ENCODE measurements at places on chromosomes 6 and 20.

DNA sequence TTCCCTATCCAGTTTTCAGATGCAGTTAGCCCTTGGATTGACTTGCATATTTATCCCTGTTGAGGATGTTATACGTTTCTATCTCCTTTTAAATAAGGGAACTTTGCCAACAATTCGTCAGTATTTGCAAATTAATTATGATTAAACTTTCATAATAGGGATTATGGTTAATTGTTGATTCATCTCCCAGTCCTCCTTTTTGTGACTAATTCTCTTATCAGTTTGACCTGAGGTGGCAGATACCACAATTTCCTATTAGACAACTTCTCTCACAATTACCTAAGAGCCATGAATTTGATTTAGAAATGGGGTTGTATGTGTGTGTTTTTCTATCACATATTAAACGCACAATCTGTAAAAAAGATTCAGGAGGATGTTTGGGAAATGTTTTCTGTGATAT lies 172.9 kb downstream of the LAMA2 start:
- peaks cover 6% of the 10 kb centered on the region for H3K36me3 ChIP-seq
- no peaks in the 10 kb centered on the region for H3K4me1 ChIP-seq
- H3K27ac ChIP-seq = no peak overlapping the region
- no peak overlapping the region for H3K4me3 ChIP-seq
- no peak for DNase-seq
- no peaks in the 10 kb centered on the region for H3K27me3 ChIP-seq

DNA sequence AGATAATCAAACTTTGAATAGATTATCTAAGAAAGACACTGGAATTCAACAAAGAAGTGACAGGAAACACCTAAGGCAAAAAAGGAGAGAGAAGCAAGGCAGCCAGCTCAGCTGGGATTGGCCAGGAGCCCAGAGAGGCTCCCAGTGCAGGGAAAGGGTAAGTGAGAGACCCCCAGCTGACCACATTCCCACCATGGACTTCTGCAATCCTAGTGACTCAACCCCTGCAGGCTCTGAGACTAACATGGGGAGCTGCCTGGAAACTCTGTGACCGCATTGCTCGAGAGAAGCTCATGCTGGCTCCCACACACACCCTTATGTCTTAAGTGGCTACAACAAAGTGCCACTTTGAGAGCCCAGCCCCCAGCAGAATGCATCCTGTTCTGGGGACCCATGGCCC lies 215.1 kb downstream of the PACRG start:
- no peaks in the 10 kb centered on the region for H3K4me1 ChIP-seq
- no peaks in the 10 kb centered on the region for H3K36me3 ChIP-seq
- H3K27me3 ChIP-seq = no peaks in the 10 kb centered on the region
- DNase-seq = no peak
- no peak overlapping the region for H3K4me3 ChIP-seq

- no peaks in the 10 kb centered on the region for H3K36me3 ChIP-seq
- H3K4me1 ChIP-seq = no peaks in the 10 kb centered on the region
- H3K27ac ChIP-seq = no peak overlapping the region
- H3K4me3 ChIP-seq = no peak overlapping the region
- no peak for DNase-seq
These were observed 46.2 kb upstream of the GGTLC1 start for GRCh38 chr20:24034820-24035219.

GRCh38 chr6:152682141-152682540 lies 15.6 kb upstream of the MYCT1 start:
- no peak overlapping the region for H3K4me3 ChIP-seq
- no peak for DNase-seq
- no peaks in the 10 kb centered on the region for H3K4me1 ChIP-seq
- no peaks in the 10 kb centered on the region for H3K27me3 ChIP-seq
- no peaks in the 10 kb centered on the region for H3K36me3 ChIP-seq

GRCh38 chr6:133956416-133957049 lies 3.5 kb downstream of the TBPL1 start:
- DNase-seq = no peak
- H3K27ac ChIP-seq = no peak overlapping the region
- no peak overlapping the region for H3K4me3 ChIP-seq

DNA sequence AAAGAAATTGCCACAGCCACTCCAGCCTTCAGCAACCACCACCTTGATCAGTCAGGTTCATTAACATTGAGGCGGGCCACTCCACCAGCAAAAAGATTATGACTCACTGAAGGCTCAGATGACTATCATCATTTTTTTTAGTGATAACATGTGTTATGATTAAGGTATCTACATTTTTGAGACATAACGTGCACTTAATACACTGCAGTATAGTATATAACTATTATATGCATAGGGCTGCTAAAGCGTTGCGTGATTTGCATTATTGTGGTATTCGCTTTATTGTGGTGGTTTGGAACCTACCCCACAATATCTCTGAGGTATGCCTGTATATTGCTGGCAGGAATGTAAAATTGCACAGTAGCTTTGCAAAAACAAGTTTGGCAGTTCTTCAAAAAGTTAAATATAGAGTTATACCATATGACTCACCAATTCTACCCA lies 6.8 kb upstream of the RIPK1 start:
- H3K4me3 ChIP-seq = no peak overlapping the region
- no peaks in the 10 kb centered on the region for H3K36me3 ChIP-seq
- no peak for DNase-seq
- no peaks in the 10 kb centered on the region for H3K4me1 ChIP-seq
- H3K27ac ChIP-seq = no peak overlapping the region
- H3K27me3 ChIP-seq = no peaks in the 10 kb centered on the region

DNA sequence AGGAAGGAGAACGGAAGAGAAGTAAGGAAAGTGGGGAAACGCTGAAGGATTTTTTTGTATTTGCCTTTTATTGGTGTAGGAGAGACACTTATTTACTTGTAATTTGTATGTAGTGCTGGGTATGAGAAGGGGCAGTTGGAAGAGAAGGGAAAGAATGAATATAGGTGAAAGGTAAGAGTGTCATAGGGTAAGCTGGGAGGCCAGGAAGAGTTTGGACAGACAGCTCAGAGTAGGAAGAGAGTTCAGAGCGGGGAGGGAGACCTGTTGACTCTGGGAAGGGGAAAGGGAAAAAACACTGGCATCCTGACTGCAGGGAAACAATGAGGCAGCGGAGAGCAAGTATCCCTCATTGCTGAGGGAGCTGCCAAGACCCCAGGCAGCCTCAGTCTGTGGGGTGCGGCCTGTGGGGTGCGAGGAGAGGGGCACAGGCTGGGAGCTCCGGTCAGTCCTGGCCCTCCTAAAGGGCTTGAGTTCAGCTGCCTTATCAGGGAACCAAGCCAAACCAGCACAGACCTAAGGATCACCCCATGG lies 3.1 kb downstream of the TRAF3IP2 start:
- no peaks in the 10 kb centered on the region for H3K27me3 ChIP-seq
- no peaks in the 10 kb centered on the region for H3K36me3 ChIP-seq
- H3K27ac ChIP-seq = peak overlapping the region; percentile 98
- no peak for DNase-seq
- peak overlapping the region; percentile 61 for H3K4me3 ChIP-seq

Data from lower lobe of right lung (tissue), 2 donors.